ENCODE measurements at places on chromosomes 2 and 18. TPM values are rescaled to one million over a fixed set of nuclear protein-coding genes. Genes with fewer than 3 reads are reported as not detected.

- DNase-seq: peak; percentile 67
These were observed 158.3 kb downstream of the GLI2 start for GRCh38 chr2:120893811-120894584.

- no peak for DNase-seq
These were observed 22.5 kb upstream of the RAB11FIP5 start for GRCh38 chr2:73135236-73135635.

The ATP9B gene
- total RNA-seq: 11.7 TPM

The ABCG5 gene
- total RNA-seq: not detected

GRCh38 chr2:40225670-40226210 is 226.2 kb downstream of the SLC8A1 start:
- no peak for DNase-seq

GRCh38 chr2:26438926-26439325 is 37.2 kb downstream of the DRC1 start:
- DNase-seq: no peak

- no peak for DNase-seq
These were observed 48.9 kb upstream of the IL1R1 start for GRCh38 chr2:102093662-102094061.

DNA sequence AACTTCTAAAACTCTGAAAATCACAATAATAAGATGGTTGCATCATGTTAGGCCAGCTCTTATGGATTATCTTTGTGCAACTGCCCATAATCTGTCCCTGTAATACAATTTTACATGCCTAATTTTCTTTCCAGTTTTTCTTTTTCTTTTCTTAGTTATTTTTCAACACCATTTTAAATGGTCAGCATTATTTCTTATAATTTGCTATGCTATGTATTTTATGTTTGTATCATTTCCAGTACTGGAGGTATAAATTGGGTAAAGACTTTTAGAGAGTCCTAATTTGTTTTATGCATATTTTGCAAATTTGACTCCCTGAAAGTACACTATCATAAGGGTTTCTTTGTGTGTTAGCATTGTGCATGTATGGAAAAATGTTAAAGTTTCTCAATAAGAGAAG is 333.0 kb downstream of the CCDC178 start:
- DNase-seq: no peak

GRCh38 chr2:240836781-240837467 is 16.9 kb upstream of the KIF1A start:
- peak; percentile 76 for DNase-seq

GRCh38 chr2:74006459-74006858 is 21.7 kb downstream of the TET3 start:
- DNase-seq: no peak

The IL36B gene
- total RNA-seq: not detected

GRCh38 chr18:41009926-41010325 is 945.1 kb upstream of the PIK3C3 start:
- DNase-seq: no peak

The SCYGR4 gene
- total RNA-seq: not detected

DNA sequence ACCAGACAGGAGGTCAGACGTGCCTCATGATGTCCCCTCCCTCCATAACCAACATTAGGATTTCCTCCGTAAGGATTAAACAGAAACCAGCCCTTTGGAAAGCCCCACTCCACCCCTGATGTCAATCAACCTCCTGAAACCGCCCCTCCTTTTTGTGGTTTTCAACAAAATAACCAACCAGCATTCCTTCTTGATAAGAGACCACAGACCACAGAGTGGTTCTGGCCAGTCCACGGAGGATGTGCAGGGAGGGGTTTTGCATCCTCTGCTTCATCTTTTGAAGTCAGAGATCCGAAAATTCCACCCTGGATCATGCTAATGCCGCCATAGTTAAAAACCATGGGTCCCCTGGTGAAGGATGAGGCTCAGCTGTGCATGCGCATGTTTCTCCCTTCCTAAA is 180.0 kb upstream of the CCDC150 start:
- DNase-seq: no peak

The IL1B gene
- not detected for total RNA-seq

The AMER3 gene
- total RNA-seq: not detected

The NEU2 gene
- not detected for total RNA-seq

The CCDC142 gene
- 8.3 TPM for total RNA-seq

DNA sequence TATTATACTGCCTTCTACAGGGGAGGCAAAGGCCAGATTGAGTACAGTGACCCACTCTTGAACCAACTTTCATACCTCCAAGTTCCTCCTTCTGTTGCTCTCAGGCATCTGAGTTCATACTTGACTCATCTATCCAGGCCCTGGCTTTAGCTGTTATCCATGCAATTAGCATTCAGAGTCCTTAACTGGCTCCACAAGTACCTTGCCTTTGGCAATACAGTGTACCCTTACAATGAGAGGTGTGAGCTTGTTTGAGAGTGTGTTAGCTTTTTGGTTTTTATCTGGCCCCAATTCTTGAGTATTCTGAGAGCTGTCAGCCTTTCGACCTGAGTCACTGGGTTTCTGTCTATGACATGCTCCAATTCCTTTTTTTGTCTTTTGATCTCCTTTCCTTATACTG is 60.2 kb downstream of the EHD3 start:
- DNase-seq: no peak

The IL1R2 gene
- total RNA-seq: 1.3 TPM

DNA sequence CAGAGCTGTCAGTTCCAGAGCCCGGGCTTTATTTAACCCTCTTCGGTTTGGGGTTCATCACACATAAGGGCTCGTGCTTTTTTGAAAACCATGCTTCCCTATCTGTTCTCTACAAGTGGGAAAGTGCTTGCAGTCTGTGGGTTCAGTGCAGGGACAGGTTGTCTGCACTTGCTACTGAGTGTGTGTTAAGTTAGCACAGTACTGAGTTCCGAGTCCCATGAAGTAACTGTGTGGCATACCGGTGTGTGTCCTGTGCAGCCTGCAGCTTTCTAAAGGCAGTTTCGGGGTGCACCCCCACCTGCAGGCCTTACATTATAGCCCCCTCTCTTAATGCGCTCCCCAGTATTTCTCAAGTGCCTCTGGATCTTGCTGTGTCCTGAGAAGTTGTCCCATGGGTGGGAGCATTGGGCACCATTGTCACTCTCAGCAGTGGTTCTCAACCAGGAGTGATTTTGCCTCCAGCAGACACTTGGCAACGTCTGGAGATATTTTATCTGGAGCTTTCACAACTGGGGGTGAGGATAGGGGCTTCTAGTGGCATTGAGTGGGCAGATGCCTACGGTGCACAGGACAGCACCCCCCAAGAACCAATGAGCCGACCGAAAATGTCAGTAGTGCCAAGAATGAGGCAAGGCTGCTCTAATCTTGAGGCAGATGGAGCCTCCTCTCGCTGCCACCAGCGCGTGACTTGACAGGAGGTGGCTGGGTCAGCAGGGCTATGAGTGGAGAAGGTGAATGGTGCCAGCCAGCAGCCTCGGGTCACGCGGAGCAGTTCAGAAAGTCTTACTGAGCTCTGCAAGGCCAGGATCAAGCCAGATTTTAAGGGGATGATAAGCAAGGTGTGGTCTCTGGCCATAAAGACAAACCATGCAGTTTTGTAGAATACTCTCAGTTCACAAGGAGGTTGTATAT is 152.2 kb downstream of the SMAD7 start:
- no peak for DNase-seq

GRCh38 chr2:20106746-20107145 is 55.3 kb upstream of the LAPTM4A start:
- no peak for DNase-seq

DNA sequence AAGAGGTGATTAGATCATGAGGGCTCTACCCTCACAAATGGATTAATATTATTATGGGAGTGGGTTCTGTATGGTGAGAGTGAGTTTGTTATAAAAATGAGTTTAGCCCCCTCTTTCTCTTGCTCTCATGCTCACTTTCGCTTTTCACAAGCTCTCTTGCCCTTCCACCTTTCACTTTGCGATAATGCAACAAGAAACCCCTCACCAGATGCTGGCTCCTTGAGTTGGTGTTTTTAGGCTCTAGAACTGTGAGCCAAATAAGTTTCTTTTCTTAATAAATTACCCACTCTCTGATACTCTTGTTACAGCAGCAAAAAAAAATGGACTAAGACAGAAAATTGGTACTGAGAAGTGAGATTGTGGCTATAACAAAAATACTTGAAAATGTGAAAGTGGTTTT is 106.5 kb downstream of the EHBP1 start:
- DNase-seq: no peak

DNA sequence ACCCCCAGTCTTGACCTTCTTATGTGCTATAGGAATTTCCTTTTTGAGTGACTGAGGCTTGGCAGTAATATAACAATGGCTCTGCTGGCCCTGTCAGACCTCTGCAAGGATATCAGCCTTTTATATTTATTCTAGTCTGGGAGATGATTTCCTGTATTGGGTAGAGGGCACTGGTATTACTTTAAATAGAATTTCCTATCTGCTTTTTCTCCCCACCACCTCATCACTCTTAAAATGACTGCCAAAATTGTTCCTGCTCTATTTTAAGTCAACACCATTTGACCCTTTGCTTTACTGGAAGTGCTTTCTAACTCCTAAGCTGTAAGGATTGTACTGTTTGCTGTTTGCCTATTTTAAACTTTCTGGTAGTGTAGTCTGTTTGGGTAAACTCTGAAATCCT is 658.4 kb upstream of the FSHR start:
- DNase-seq: no peak

- no peak for DNase-seq
These were observed 36.5 kb upstream of the CCDC93 start for GRCh38 chr2:118050386-118050785.
